ENCODE measurements at places on chromosomes 2 and 18.

DNA sequence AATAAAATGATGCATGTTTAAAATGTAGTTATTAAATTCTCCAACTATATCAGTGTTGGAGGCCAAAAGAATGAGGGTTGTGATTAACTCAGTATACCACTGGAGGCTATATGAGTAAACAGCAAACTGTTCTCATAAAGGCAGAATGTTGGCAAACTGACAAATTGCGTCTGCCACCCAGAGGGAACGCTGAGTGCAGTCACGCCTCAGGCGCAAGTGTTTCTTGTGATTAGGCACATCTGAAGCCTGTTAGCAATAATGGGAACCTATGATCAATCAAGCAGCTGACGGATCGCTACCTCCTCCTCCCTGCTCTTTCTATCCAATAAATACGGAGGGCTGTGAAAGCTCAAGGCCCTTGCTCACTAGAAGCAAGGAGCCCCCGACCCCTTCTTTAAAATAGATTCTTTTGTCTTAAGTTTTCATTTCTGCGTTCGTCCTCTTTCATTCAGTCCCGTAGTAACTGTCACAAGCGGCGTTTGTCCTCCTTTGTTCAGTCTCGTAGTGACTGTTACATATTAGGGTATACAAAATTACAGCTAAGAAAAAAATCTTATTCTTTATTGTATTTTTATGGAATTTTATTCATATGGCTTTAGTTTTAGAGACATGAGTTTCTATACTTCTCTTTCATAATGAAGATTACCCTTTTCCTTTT lies 16.3 kb upstream of the RMND5A start:
- DNase-seq = no peak

DNA sequence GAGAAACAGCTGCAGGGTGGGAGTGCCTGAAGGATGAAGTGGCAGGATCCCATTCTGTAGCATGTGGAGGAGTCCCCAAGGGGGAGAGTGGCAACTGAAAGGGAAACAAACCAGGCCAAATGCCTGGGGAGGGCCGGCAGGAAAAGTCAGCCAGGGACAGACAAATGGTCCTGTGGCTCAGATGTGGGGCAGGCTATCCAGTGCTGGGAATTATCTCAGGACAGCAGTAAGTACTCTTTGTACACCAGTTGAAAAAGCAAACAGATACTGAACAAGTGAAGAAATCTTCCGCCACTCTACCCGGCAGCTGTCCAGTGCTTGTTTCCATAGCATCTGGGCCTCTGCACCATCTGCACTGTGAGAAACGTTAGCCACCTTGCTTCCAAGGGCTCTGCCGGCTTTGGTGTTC lies 408.9 kb downstream of the LRATD1 start:
- no peak for DNase-seq

GRCh38 chr2:197852108-197852507 lies 47.7 kb downstream of the PLCL1 start:
- DNase-seq = no peak

GRCh38 chr2:33859811-33860461 lies 260.8 kb upstream of the FAM98A start:
- DNase-seq = no peak

DNA sequence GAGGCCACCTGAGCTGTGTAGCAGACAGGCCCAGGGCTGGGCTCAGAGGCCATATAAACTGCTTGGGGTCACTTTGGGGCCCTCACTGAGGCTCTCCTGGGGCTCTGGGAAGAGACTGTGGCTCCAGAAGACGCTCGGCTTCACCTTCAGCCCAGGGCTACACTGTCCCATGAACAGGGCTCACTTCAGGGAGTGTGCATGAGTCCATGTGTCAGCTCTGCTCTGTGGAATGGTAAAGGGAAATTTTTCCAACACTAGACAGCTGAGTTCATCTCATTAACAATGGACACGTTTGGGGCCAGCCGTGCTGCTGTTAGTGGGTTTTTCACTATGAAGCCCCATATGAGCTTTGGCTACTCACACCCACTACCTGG lies 65.4 kb upstream of the TFCP2L1 start:
- no peak for DNase-seq

- no peak for DNase-seq
Measured at GRCh38 chr2:223856584-223856983, 19.2 kb upstream of the AP1S3 start.

- DNase-seq = no peak
Measured at GRCh38 chr2:177334940-177335543, 57.5 kb upstream of the AGPS start.

DNA sequence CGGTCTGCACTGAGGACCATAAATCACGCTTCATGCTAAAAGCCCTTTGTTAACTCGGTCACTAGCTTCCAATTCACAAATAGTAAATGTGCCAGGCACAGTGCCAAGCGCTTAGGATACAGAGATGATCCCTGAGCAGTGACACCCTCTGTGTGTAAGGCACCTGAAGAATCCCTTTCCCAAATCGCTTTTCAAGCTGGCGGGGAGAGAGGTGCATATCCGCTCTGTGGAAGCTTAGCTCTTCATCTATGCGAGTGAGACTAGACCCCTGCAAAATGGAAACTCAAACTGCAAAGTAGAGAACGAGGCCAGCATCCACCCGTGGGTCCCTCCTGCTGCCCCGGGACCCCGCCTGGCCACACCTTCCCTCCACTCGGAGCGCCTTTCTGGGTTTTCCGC lies 2.4 kb downstream of the PIEZO2 start:
- DNase-seq = no peak

- no peak for DNase-seq
Measured at GRCh38 chr2:32835148-32835547, 111.6 kb upstream of the LTBP1 start.

DNA sequence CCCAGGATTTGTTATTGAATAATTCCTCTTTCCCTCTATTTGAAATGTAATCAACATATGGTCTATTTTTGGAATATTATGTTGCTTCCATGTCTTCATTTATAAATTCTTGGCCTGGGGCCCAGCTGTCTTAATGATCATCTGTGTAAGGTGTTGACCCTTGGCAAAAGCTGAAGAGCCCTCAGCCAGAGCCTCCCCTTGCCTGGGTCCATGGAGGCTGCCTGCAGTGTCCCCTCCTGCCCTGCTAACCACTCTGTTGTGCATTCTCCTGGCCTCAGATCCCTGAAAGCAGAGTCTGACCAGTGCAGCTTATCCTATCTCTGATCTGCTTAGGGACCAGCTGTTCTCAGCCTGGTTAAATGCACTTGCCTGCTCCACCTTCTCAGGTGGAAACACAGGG lies 226.1 kb upstream of the APCDD1 start:
- DNase-seq = no peak

DNA sequence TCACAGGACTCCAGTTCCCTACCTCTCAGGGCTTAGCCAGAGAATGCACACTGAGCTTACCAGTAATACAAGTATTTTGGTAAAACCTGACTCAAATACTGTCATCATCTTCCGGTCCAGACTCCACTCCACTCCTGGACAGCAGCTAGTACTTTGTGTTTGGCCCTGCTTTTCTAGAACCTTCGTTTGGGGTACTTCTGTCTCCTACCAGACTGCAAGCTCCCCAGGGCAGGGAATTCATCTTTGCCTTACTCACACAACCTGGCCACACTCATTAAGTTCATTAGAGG lies 108.9 kb upstream of the CDC42EP3 start:
- DNase-seq = no peak

- no peak for DNase-seq
Measured at GRCh38 chr18:60191926-60192325, 180.6 kb downstream of the MC4R start.

DNA sequence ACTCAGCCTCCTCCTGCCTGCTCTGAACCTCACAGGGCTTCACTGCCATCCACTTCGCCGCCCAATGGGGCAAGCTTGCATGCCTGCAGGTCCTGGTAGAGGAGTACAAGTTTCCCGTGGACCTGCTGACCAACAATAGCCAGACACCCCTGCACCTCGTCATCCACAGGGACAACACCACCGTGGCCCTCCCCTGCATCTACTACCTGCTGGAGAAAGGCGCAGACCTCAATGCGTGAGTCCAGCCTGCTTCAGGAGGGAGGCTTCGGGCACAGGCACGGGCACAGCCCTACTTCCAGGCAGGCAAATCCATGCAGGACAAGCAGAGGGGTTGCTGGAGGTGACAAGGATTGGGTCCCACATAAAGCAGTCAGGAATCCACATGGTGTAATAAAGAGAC lies 1.2 kb downstream of the ANKRD53 start:
- no peak for DNase-seq

- DNase-seq = no peak
Measured at GRCh38 chr2:24469148-24469650, 21.9 kb upstream of the NCOA1 start.

DNA sequence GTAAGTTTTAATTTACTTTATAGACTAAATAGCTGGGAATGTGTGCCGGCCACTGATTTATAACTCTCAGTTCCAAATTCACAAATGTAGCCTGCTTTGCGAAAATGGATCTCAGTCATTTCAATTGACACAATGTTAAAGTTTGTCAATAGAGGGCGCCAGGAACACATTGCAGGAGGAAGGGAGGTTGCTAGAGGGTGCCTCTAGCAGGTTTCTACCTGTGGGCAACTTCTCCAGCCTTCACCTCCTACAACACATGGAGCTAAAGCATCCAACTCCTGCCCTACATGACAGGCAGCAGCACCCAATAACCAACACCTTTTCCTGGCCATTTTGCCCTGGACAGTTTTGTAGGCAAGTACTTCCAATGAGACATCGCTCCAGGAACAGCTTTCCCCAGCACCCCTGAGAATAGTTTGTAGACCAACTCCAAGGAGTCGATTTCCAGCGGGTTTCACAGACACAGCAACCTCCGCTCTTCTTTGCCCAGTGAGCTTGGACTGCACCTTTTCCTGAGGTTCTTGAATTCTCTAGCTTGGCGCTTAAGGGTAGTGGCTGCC lies 784.8 kb upstream of the CDH2 start:
- no peak for DNase-seq

- DNase-seq = no peak
Measured at GRCh38 chr2:239370403-239370802, 30.4 kb downstream of the HDAC4 start.

DNA sequence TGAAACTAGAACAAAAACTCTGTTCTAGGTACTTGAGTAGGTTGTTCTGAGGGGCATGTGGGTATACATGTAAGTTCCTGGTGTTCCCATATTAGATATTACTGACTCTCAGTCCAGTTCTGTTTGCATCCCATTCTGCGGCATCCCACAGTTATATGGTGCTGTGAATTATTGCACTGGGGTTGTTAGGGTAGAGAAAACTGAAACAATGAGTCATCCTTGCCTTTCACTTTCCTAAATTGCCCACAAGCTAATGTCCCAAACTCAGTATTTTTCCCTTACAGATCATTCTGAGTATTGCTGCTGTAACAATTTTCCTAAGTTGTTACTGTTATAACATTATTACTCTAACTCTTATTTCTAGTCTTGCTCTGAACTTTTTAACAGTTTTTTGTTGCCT lies 3.0 kb downstream of the WDR75 start:
- no peak for DNase-seq

DNA sequence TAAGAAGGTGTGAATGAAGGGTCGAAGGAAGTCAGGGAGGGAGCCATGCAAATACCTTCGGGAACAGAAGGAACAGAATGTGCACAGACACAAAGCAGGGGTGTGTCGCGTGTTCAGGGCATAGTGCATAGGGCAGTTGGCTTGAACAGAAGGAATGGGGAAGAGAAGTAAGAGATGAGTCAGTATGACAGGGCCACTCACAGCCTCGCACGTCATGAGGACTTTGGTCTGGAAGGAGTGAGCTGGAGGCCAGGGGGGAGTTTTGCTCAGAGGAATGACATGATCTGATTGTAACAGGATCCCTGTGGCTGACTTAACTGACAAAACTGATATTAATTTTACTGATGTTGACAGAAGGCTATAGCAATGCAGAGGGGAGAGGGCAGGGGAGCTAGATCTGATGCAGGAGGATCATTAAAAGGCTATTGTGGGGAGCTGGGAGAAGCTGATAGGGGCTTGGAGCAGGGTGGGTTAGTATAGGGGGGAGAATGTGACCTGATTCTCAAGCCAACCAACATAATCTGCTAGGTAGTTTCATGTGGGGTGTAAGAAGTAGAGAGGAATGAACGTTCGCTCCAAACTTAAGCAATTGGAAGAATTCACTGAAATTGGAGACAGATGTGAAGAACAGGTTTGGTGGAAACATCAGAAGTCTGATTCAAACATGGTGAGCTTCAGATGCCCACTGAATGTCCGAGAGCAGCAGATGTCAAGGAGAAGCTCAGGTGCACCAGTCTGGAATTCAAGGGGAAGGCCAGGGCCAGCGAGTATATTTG lies 60.4 kb upstream of the COPS8 start:
- DNase-seq = no peak

DNA sequence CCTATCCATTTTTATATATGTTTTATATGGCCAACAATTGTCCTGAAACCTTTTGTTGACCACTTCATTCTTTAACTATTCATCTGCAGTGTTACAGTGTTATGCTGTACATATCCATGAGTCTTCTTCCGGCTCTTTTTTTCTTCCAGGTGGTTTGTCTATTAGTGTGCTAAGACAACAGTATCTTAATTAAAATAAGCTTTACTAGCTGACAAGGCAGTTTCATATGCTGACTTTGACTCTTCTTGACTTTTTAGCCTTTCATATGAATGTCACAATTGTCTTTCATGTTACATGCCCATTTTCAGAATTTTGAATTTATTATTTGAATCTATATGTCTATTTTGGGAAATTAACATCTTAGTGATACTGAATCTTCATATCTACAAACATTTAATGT lies 1249.0 kb downstream of the DPP10 start:
- no peak for DNase-seq

DNA sequence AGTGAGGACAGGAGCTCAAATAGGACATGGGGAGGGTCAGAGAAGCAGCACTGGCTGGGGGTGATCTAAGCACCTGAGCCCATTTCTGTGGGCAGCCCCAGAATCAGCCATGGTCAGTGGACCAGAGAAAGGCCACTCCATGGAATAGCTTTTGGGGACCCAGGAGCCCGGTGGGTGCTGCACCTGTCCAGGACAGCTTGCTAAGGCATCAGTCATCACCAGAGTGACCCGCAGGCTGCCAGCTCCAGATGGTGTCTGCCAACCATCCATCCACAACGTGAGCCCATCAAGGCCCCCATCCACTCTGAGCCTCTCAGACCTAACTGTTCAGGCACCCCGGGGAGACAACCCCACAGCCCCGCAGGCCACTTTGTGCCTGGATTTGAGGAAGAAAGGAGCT lies 23.6 kb upstream of the COL6A3 start:
- no peak for DNase-seq

- no peak for DNase-seq
Measured at GRCh38 chr2:153462338-153462859, 16.2 kb downstream of the RPRM start.

DNA sequence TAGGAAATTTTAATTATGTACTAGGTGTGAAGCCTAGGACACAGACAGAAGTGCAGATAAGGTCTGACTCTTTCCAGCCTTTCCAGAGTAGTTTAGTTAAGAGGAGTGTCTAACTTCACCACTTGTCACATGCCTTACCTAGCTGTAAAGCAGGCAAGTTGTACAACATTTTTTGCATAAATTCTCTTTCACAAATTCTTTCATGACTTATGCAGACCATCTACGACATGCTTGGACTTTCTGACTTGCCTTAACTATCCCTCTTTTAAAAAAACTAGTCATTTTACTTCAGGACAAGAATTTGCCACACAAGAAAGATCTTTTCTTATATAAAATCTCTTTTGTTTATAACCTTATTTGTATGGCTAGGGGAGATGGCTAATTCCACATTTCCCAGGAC lies 1273.6 kb upstream of the SLC39A10 start:
- DNase-seq = no peak
